Posterior cingulate gyrus (tissue), 11 donors: ENCODE measurements at places on chromosomes 11 and 22.

DNA sequence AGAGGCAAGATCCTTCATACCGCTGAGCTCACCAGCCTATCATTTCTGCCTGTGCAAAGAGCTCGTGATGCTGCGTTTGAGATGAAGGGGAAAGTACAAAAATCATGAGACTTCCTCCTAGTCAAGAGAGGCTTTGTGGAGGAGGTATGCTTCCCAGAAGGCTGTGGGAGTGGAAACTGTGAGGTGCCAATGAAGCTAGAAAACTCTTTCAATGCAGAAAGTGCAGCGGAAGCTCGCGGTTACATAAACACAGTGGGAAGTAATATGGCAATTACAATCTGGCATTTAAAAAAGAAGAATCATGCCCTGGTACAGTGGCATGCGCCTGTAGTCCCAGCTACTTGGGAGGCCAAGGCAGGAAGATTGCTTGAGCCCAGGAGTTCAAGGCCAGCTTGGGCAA is 134.8 kb downstream of the EHF start:
- DNase-seq: no peak

DNA sequence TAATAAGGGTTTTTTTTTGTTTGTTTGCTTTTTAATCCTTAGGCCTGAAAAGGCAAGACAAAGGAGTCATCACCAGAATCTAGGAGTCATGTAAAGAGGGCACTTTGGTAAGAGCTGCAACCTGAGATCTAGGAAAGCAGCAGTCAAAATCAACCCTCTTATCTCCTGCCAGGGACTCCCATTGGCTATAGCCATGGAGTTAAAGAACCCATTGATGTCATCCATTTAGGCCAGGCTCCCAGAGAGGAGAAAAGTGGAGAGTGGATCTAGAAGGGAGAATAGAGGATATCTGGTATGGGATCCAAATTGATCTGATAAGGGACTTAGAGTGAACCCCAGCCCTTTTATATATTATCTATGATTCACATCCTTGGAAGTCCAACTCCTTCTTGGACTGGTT is 35.9 kb downstream of the ZNF215 start:
- DNase-seq: no peak

DNA sequence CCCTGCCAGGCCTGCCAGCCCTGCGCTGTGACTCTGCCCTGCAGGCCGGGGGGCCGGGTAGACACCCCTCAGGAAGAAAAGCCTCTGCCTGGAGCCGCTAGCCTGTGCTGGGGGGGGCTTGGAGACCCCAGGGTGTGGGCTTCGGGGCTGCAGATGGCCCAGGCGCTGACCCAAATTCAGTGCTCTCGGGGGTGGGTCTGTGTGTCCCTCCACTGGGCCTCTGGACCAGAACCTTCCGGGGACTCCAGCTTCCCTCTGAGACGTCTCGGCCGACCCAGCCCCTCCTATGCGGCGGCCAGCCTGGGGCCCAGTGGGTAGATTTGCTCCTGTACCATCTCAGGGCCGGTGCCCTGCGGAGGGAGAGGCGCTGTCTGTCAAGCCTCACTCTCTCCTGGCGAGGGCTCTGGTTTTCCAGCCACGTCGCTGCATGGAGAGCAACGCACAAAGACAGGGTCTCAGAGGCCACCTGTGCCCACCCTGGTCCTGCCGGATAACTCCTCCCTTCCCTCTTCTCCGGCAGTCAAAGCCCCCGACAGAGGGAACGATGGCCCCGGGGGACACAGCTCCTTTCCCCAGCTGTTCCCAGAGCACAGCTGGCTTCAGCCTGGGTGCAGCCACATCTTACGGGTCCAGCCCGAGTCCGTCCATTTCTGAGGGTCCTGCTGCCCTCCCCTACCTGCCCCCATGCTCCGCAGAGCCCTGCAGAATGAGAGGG is 40.1 kb upstream of the TOLLIP start:
- DNase-seq: no peak

DNA sequence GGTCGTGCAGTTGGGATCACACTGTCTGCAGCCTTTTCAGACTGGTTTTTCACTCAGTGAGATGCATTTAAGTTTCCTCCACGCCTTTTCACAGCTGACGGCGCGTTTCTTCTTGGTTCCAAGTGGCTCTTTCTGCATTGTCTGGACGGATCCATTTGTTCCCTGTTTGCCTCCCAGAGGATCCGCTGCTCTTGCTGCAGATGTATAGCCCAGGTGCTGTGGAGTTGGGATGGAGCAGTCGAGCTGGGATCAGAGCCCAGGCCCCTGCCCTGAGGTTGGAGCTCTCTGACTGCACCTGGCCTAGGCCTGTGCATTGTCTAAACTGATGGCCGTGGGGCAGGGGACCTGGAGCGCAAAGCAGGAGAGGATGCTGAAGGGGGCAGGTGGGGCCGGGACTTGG is 51.6 kb downstream of the PARVB start:
- DNase-seq: no peak

GRCh38 chr11:45089251-45089650 is 57.2 kb upstream of the PRDM11 start:
- no peak for DNase-seq

GRCh38 chr22:37996079-37996478 is 11.7 kb upstream of the SOX10 start:
- no peak for DNase-seq

- DNase-seq: no peak
Observed at GRCh38 chr22:44395118-44396005, 82.6 kb upstream of the SHISAL1 start.

GRCh38 chr11:69350040-69350439 is 56.1 kb downstream of the MYEOV start:
- DNase-seq: no peak

DNA sequence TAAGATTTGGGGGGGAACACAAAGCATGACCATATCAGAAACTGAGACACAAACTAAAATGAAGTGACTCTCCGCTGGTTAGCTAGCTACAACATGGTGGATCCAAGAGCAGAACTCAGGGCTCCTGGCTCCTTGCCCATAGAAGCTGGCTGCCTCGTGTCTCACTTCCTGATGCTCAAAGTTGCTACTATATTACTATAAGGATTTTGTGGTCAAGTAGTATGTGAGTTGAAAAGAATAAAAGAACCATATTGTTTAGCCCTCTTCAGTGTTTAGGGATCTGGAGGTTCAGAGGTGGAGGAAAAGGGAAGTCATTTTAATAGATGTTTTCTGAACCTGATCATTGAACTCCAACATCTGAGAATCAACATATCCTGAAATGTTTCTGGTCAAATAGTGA is 16.9 kb upstream of the SIK2 start:
- DNase-seq: no peak

GRCh38 chr11:74871037-74871436 is 77.9 kb downstream of the XRRA1 start:
- no peak for DNase-seq

GRCh38 chr22:31339148-31339832 is 6.9 kb downstream of the PATZ1 start:
- DNase-seq: no peak

- no peak for DNase-seq
Observed at GRCh38 chr11:131537748-131538147, 167.3 kb downstream of the NTM start.

GRCh38 chr11:60265373-60266214 is 14.9 kb upstream of the MS4A4A start:
- no peak for DNase-seq

DNA sequence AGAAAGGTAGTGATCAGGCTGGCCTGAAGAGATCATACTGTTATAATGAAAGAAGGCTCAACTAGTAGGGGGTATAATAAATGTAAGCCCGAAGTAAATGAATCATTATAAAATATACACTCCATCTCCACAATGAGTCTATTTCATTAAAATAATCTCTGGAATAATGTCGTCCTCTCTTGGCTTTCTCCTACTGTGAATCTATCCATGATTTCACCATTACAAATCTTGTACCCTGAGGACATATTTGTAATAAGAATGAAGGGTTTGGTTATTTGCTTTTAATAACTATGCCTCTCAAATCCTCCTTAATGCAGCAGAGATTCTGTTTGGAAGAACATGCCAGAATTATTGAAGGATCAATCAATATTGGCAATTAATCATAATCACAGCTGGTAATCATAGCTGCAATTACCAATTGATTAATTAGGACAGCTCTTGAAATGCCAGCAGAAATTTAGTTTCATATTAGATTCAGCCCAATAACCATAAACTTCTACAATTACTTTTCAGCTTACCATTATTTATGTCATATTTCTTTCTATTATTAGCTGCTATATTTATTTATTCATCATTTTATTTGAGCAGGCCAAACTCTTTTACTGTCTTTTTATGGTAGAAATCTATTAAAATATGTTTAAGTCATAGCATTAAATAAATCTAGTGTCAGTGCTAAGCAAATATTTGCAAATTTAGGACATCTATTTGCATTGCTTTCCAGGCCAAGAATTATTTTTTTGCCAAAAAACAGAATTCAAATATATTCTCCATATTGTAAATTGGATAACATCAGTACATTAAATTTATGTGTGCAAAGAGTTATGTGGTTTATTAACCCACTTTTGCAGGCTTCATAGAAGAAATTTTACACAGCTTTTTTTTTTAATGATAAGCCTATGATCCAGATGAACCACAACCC is 588.4 kb upstream of the LRRC4C start:
- no peak for DNase-seq

DNA sequence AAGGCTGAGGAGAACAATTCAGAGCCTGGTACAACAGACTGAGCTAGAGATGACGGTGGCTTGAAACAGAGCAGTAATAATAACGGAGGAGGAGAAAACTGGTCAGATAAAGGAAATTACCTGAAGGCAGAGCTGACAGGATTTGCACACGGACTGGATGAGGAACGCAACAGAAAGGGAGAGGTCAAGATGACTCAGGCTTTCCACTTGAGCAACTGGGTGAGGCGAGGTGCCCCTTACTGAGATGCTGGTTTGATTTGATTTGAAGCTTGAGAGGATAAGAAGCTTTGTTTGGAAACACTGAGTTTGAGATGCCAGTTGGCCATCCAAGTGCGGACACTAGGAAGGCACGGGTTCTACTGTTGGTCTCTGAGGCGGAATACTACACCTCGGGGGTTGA is 35.4 kb upstream of the NRIP3 start:
- no peak for DNase-seq

DNA sequence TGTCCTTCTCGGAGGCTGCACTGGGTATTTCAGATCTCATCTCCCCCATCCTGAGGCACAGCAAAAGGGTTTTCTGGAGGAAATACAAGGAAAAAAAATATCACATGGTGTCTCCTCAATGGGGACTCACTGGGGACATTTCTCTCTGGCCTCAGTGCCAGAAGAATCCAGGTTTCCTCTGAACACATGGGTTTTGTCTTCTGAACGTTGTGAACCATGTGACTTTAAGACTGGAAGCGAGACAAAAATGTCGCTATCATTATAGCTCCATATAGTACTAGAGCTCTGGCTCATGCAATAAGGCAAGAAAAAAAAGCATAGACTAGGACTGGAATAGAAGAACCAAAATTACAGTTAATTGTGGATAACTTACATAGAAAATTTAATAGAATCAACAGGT is 44.9 kb upstream of the RFPL3 start:
- no peak for DNase-seq

GRCh38 chr22:22430111-22430820 is 78.3 kb downstream of the ZNF280B start:
- DNase-seq: no peak

DNA sequence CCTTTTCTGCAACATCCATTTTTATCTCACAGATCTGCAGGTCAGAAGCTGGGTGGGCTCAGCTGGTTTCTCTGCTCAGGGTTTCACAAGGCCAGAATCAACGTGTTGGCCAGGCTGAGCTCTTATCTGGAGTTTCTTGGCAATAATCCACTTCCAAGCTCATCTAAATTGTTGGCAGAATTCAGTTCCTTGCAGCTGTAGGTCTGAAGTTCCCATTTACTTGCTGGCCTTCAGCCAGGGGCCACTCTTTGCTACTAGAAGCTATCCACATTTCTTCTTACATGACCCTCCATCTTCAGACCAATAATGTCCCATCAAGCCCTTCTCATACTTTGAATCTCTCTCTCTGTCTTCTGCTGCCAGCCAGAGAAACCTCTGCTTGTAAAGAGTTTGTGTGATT is 103.5 kb downstream of the WNT11 start:
- no peak for DNase-seq

- DNase-seq: no peak
Observed at GRCh38 chr11:80616070-80616800, 1175.4 kb upstream of the TENM4 start.

DNA sequence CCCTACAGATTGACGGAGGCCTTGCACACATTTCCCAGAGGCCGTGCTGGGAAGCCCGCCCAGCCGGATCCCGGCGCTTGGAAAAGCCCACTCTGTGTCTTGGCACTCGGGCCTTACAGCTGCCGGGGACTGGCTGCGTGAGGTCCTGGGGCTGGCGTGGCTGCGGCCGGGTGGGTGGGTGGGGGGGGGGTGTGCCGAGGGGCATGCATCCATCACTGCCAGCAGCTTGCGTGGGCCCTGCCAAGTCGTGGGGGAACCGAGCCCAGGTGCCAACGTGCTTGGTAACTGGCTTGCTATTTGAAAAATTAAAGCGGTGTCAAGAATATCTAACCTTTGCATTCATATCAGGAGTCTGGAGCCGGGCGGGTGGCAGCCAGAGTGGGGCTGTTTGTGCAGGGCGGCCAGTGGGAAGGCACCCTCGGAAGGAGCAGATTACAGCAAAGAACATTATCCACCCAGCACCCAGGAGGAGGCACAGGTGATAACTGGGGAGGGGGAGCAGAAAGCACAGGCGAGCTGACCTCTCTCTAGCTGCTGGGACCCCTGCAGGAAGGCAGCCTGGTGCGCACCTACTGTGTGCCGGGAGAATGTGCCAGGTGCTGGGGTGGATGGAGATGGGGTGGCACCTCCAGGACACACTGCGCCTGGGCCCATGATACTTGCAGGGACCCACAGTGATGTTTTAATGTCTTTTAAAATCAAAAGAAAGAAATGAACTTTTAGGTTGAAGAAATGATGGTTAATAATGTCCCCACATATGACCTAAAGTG is 28.5 kb upstream of the SMIM38 start:
- no peak for DNase-seq

GRCh38 chr11:64489831-64490441 is 101.1 kb upstream of the SLC22A12 start:
- peak; percentile 68 for DNase-seq

GRCh38 chr22:36741204-36741793 is 34.6 kb downstream of the IFT27 start:
- no peak for DNase-seq

GRCh38 chr11:46560300-46560991 is 33.4 kb downstream of the AMBRA1 start:
- no peak for DNase-seq

GRCh38 chr22:23177197-23177596 is 3.1 kb upstream of the BCR start:
- no peak for DNase-seq

GRCh38 chr22:26548303-26548702 is 36.0 kb upstream of the TFIP11 start:
- no peak for DNase-seq
